ENCODE measurements at places on chromosomes 16 and 17.

DNA sequence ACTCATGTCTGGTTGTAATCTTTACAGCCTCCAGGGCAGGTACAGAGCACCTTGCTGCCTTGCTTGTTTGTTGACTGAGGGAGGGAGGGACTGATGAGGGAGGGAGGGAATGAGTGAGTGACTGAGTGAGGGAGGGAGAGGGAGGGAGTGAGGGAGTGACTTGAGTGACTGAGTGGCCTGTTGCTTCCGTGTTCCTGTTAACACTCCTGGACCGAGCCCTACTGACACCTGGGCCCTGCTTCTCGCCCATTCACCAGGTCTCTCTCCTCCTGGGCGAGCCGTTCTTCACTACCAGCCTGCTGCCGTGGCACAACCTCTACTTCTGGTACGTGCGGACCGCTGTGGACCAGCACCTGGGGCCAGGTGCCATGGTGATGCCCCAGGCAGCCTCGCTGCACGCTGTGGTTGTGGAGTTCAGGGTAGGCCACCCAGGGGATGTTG is 41.2 kb downstream of the PRMT7 start:
- DNase-seq, result no peak

GRCh38 chr17:80449930-80450576 is 26.4 kb downstream of the NPTX1 start:
- no peak for DNase-seq

- no peak for DNase-seq
Observed at GRCh38 chr17:50044483-50044882, 11.4 kb upstream of the ITGA3 start.

DNA sequence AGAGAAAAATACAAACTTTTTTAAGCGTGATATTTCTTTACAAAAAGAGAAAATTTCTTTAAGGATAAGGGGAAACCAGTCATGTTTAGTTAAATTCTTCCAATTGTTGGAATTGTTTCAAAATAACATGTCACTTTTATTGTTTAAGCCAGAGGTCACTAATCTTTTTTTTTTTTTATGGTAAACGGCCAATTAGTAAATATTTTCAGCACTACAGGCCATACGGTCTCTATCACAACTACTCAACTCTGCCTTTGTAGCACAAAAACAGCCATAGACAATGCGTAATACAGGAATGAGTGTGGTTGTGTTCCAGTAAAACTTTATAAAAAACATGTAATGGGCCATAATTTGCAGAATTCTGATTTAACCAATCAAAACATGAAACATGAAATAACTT is 401.4 kb downstream of the GRIN2A start:
- DNase-seq, result no peak

DNA sequence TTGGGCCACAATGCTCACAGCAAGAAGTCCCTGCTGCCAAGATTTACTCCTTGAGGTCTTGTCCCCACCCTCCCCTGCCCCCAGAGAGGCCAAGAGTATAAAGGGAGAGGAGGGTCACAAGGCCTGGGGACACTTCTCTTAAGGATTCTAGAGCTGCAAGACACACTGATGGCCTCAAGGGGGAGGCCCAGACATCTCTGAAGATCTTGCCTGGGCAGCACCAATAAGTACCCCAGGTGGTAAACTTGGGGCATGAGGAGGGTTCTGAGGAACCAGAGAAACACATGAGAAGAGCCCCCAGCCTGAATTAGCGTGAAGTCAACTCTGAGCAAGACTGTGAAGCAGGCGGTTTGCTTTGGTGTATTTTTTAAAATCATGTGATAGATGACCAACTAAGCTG is 26.8 kb upstream of the MTMR4 start:
- DNase-seq, result no peak

GRCh38 chr16:89696670-89697128 is 4.8 kb downstream of the SPATA2L start:
- DNase-seq, result no peak

- no peak for DNase-seq
Observed at GRCh38 chr17:2700491-2701141, 10.9 kb downstream of the CLUH start.

- DNase-seq, result no peak
Observed at GRCh38 chr16:84095466-84095865, 21.3 kb downstream of the MBTPS1 start.

- peak; percentile 73 for DNase-seq
Observed at GRCh38 chr16:83952940-83953795, at the start of gene OSGIN1. Gene OSGIN1, plus strand, starts transcription at chr16:83953240. Its CDS starts 4,432 bp downstream, at chr16:83957672.

DNA sequence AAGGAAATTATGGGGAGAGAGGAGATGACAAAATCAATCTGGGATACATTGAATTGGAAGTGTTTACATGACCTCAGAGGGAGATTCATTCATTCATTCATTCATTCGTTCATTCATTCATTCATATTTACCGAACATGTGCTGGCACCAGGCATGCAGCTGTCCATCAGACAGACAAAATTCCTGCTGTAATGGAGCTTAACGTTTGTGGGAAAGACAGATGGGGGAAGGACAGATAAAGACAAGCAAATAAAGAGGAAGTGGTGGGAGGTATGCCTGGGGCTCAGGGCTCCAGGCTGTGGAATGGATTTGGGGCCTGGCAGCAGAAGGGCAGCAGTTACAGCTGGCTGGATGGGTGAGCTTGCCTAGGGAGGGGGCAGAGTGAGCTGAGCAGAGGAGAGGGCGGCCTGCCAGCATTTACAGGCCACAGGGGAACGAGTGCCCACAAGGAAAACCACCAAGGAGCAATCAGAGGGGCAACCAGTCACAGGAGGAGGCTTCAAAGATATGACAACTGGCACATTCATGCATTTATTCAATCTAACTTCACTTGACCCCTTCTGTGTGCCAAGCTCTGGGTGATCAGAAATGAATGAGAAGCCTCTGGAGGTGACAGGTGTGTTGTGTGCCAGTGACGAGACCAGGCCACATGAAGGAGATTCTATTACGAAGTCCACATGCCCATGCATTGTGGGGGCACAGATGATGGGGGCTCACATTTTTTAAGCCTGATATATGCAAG is 48.5 kb downstream of the ARHGAP27 start:
- no peak for DNase-seq

DNA sequence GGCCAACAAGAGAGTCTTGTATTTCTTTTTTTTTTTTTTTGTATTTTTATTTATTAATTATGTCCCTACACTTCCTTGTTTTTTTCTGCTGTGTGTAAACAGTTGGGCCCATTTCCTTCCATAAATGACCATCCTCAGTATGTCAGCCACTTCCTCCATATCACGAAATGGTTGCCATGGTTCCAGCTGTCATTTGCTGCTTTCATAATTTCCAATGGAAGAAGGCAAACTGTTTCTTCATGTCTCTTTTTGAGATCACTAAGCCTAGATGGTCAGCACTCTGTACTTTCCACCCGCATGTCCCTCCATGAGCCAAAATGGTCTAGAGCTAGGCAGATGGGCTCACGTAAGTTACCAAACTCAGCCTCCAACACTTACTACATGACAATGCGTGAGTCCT is 133.5 kb upstream of the FOXF1 start:
- no peak for DNase-seq
